ENCODE measurements at places on chromosomes 12 and 14.
A peak's percentile ranks its signal among the peaks of the same experiment; 100 is the strongest.

GRCh38 chr12:116339062-116339461, 61.6 kb upstream of the MED13L start:
- no peak for DNase-seq

DNA sequence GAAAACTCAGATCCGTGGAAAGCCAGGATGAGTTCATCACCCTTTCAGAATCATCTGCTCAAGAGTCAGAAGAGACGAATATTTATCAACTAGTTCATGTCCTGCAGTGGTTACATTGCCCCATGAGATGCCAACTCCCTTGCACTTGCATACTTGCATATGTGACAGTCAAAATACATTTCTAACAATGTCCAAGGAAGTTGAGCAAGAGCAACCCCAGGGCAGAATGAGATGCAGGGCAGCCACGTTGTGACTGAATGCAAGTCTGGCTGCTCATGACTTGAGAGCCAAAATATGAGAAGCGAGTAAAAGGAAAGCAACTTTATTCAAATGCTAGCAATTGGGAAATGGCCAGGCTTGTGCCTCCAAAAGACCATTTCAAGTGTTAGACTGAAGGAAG, 23.6 kb upstream of the UTP20 start:
- DNase-seq, result no peak

GRCh38 chr12:57367121-57367520, 63.7 kb downstream of the R3HDM2 start:
- no peak for DNase-seq

DNA sequence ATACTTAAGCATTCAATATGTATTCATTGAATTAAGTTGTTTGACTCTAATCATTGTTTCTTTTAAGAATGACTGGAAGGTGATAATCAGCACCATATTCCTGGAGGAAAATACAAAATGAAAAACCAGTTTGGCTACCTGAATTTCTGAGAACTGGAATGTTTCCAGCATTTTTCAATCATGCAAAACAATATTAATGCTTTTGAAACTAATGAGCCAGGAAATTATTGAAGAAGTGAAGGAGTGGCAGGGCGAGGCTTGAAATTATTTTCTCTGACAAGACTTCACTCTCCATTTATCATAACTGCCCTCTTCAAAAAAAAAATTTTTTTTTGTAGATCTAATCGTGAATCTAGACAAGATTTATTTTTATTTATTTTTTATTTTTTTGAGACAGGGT, 19.0 kb downstream of the TMEM19 start:
- no peak for DNase-seq

- DNase-seq, result no peak
These were observed 1320.6 kb downstream of the LRFN5 start for GRCh38 chr14:42927313-42927712.

- no peak for DNase-seq
These were observed 14.7 kb upstream of the LIMA1 start for GRCh38 chr12:50297996-50298395.

DNA sequence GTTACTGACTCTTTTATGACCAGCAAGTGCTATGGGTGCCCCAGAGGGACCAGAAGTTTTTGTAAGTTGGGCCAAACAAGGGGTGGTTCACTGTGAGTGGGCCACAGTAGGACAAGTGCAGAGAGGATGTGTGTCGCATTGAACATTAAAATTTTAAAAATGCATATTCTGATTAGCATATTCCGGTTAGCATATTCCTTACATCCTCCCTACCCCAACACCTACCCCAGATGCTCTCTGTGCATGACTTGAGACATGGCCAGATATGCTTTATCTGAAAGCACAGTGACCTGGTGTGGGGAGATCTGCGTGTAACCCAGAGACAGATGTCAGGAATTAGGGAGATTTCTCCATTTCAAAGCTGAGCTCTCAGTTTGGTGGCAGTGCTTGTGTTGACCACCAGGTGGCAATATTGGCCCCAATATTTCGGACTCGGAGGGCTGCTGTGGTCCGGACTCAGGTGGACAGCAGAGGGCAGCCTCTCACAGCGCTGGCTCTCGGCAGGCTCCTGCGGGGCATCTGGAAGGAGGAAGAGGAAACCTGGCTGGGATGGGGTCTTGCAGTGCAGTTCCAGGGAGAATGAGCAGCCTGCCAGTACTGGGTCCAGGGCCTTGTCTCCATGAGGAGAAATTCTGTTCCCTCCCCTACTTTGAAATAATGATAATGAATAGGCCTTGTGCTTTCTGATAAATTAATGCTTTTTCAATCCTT, 1.6 kb upstream of the CEBPE start:
- peak; percentile 89 for DNase-seq

- DNase-seq, result no peak
These were observed 207.1 kb upstream of the SLC16A7 start for GRCh38 chr12:59388694-59389093.

Measured in left forelimb (tissue), 1 donor.